ENCODE measurements at places on chromosomes 4 and X.

- DNase-seq: no peak
These were observed 66.2 kb downstream of the BEX3 start for GRCh38 chrX:103442536-103442901.

GRCh38 chr4:109649872-109650271 lies 53.4 kb downstream of the CASP6 start:
- DNase-seq: no peak

- no peak for DNase-seq
These were observed 509.7 kb downstream of the INPP4B start for GRCh38 chr4:142336251-142336934.

- no peak for DNase-seq
These were observed 148.5 kb downstream of the DHRSX start for GRCh38 chrX:2351999-2352995.

- DNase-seq: no peak
These were observed 25.8 kb downstream of the PDGFRA start for GRCh38 chr4:54254915-54255246.

Data from SHP77 (cell line).